Stimulated activated CD4-positive, alpha-beta T cell treated with anti-CD3 and anti-CD28 coated beads, Interleukin-4, amount 100 ng/mL, for 1 hour (primary cell): ENCODE measurements at places on chromosomes 12 and 14.

DNA sequence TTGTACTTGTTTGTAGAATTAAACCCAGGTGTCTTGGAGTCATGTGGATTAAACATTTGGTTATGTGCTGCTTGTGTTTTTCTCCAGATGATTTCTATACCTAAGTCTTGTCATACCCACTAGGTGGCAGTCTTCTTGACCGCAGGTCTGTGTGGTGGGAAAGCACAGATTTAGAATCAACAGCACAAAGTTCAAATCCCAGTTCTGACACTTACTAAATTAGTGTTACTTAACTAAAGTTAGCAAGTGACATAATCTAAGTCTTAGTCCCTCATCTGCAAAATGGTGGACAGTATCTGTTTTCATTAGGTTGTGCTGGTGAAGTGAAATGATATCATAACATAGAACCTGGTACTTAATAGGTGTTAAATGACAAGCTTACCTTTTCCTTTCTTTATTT, 151.0 kb upstream of the ARHGAP5 start:
- no peak for DNase-seq

GRCh38 chr14:51441001-51441400, 201.0 kb downstream of the TMX1 start:
- no peak for DNase-seq

- no peak for DNase-seq
These were observed 14.3 kb downstream of the EXOC3L4 start for GRCh38 chr14:103108749-103109207.

DNA sequence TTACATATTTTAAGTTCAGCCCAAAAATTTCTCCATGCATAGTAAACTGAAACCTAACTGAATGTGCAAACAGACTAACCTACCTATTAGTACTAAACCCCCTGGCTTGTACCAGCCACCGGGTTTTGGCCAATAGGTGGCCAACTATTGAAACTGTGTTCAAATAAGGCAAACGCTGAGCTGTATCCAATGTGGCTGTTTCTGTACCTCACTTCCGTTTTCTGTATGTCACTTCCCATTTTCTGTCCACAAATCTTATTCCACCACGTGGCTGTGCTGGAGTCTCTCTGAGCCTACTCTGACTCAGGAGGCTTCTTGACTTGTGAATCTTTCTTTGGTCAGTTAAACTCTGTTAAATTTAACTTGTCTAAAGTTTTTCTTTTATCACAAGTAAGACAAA, 6.0 kb upstream of the FBXO34 start:
- DNase-seq: no peak

GRCh38 chr12:45331552-45331951, 115.7 kb downstream of the ANO6 start:
- DNase-seq: no peak

DNA sequence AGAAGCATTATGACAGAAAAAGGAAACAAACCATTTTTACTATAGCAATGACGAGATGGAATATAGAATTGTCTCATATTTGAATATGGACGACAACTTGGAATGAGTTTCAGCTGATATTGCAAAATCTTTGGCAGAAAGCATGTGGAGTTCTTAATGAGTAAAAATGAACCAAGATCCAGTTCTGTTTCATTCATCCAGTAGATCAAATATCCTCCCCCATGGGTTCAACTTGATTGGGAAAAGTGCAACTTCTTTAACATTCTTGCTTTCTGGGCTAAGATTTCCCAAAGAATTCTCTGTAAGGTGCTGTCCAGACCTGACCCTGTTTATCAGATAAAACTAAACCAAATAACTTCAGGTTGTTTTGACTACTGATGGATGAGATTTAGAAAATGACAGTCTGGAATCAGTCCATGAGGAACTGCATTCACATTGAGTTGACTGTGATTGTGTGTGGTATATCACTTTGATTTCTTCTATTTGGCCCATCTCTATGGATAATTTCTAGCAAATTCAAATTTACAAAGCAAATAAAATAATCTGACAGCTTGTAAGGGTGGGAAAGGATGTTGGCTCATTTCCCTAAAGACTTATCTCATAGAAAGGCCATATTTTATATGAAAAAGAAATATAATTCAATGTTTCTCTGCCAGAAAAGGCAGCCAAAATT, 267.4 kb downstream of the ADAMTS20 start:
- DNase-seq: no peak

GRCh38 chr14:94213741-94214140, 39.6 kb downstream of the PPP4R4 start:
- no peak for DNase-seq

GRCh38 chr14:96117101-96117897, 78.1 kb downstream of the C14orf132 start:
- DNase-seq: no peak

DNA sequence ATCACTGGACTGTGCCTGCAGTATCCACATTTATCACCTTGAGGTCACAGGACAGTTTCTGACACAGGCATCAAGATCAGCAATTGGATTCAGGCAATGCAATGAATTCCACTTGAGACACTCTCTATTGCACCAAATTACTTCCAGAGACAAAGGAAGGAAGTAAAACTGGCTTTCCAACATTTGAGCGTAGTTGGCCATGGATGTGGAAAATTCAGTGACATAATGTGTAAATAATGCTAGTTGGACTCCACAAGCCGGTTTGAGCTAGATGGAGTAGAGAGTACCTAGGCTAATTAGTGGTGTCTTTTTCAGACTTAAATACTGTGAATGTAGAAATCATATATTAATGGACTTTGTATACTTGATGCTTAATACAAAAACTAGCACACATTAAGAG, 168.3 kb upstream of the SYT1 start:
- no peak for DNase-seq

- DNase-seq: no peak
These were observed 76.3 kb downstream of the PDE3A start for GRCh38 chr12:20444595-20445170.

- DNase-seq: no peak
These were observed 243.0 kb downstream of the TTC8 start for GRCh38 chr14:89067293-89067972.

DNA sequence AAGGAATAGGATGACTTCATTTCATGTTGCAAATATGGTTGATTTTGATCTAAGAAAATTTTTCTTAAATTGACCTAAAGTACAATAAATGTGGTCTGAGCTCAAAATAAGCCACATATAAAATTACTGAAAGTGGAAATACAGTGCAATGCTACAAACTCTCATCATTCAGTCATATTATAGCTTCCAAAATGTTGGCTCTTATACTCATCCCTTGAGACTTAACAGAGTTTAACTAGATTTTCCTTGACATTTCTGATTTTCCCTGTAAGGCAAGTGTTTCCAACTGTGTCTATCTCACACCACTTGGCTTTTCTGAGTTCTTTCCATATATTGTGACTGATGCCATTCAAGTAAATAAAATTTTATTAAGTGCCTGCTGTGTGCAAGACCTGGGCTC, 123.7 kb upstream of the NTF3 start:
- no peak for DNase-seq
